MV-4-11 (cell line): ENCODE measurements at places on chromosomes 11 and 22.

GRCh38 chr11:64792482-64792881 lies 10.5 kb downstream of the MAP4K2 start:
- DNase-seq = no peak

DNA sequence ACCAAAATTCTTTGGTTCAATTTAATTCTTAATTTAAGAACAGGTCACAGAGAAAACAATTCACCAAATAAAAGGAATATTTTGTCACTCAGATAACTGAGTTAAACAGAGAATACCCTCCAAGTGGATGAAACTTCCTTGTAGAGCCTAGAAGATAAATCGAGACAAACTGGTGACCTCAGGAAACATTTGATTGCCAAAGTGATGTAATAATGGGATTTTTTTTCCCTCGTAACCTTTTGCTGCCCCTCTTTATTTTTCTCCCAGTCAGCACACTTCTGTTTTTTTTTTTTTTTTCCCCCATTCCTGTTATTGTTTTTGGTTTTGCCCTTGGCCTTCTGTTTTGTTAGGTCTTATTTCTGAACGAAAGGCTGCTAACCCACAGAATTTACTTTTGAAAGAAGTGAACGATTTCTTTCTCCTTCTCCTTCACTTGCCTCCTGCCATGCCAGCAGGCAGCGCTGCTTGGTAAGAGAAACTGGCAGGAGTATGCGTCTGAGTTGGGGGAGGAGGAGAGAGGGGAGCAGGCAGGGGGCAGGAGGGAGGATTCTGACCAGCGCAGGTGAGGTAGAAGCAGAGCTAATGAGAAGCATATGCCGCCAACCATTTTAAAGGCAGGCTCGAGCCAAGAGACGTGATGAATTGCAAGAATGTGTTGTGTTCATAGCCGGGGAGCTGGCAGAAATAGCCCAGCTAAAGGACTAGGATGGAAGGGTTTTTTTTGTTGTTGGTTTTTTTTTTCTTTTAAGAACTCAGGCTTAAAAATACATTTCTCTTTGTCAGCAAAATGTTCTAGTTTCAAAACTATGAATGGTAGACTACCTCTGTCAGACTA lies 121.9 kb upstream of the MTMR2 start:
- no peak for DNase-seq

DNA sequence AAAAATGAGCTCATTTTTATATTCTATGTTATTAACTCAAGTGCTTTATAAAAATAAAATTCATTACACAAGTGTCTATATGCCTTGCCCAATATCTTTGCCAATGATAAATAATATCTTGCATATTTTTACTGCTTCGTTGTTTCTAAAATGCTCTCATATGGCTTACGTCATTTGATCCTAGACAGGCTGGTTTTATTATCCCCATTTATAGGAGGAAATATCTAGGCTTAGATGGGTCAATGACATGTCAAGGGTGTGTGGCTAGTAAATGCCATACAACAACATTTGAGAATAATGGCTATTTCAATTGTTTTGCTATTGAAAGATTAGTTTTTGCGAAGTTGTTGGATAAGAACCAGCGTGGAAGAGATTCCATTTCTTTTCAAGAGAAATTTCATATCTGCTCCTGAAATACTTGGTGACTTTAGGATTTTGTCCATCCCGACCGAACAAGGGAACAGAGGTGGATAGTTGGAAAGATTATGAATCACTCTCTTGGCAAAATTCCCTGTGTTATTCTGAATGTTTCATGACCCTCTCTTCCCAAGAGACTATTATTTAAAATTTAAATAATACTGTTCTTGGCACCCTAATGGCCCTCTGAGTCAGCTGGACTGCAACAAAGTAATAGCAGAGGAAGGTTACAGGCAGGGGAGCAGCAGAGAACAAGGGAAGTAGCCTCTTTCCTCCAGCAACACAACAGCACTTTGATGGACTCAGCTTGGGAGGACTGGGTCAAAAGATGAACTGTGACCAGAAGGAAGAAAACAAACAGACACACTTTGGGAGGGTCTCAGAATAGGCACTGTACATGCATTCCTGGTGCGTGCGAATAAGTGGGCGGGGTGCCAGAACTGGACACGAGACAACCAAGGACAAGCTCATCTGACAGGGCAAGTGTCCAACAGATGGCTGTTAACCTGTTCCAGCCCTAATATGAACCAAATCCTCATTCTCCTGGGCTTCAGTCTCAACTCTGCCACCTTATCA lies 94.5 kb downstream of the ME3 start:
- DNase-seq = no peak

GRCh38 chr11:21398195-21398594 lies 728.8 kb downstream of the NELL1 start:
- DNase-seq = no peak

DNA sequence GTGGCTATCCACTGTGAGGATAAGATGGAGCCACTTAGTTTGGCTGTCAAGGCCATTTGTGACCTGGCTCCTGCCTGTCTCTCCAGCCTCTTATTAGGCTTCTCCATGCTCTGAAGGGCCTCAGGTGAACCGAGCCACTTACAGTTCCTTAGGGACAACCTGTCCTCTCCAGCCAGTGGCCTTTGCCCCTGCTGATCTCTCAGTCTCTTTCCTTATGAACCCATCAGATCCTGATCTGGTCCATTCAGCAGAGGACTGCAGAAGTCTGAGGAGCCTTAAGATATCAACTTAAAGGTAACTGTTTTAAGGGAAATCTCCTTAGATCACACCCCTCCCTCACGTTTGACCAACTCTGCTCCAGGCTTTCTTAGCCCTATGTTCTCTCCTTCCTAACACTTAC lies 2.4 kb downstream of the DUSP18 start:
- no peak for DNase-seq

- DNase-seq = no peak
These were observed 2.5 kb upstream of the DENND5A start for GRCh38 chr11:9267680-9268079.

DNA sequence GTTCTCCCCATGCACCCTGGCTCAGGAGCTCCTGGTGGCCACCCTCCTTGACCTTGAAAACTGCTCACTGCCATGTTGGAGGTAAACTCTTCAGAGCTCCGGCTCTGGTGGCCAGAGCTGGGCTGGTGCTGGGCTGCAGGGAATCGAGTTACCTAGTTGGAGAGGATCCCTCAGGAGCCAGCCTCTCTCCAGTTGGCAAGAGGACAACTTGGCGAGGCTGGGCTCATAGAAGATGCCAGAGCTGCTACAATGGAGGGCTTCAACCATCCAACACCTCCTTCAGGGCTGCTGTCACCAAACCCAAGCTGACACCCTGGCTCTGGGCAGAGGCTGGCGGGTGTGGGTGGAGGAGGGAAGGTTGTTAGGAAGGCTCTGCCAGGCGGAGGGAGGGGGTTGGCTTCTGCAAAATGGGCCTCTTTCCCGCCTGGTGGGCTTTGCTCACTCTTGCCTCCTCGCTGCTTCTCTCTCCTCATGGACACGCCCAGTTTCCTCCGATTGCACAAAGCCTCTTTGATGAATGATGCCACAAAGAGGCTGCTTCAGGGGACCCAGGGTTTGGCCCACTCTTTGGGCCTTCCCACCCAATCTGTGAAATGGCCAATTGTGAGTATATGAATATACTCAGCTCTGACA lies 53.1 kb downstream of the THAP12 start:
- DNase-seq = no peak

- peak; percentile 81 for DNase-seq
These were observed at the start of gene AP2A2 for GRCh38 chr11:925496-926301. Gene AP2A2 (plus strand): TSS chr11:925870. CDS start chr11:926022, 152 bp downstream.

DNA sequence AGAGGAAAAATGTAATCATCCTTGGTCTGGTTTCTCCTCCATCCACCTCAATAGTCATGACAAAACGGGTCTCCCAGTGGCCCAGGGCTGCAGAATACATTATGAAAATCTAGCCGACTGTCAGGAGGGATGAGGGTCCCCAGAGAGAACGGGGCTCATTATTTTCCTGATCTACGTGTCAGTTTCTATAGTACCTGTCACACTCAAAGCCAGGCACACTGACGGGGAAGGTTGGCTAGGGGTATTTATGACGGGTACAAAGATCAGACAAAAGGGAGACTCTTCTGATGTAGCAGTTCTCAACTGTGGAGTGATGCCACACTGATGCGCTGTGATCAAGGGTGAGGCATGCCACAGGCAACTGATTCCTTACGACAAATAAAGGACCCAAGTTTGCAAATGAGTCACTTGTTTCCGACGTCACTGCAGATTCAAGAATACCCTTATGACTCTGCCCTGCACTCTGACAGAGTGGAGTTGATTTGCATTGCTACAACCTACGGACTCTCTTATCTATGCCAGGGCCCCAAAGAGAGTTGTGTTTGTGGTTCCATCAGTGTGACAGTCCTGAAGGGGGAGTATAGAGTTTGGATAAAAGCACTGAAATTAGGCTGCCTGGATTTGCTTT lies 188.2 kb upstream of the TBCEL start:
- no peak for DNase-seq

GRCh38 chr22:35686298-35686697 lies 31.4 kb upstream of the APOL5 start:
- peak; percentile 30 for DNase-seq

DNA sequence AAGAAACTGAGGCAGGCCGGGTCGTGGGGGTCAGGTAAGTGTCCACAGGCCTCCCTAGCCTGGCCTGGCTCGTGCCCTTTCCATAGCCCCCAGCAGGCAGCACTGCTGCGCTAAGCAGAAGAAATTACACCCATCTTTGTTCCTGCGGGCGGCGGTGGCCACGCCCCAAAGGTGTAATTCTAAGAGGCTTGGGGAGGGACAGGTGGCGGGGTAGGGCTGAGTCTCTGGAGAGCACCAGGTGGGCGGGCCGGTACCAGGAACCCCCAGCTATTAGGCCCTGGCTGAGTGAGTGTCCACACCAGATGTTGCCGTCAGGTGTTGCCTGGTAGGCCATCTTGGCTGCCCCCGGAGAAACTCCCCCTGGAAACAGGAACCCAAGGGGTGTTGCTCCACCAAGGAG lies 12.3 kb upstream of the ARAP1 start:
- DNase-seq = no peak

DNA sequence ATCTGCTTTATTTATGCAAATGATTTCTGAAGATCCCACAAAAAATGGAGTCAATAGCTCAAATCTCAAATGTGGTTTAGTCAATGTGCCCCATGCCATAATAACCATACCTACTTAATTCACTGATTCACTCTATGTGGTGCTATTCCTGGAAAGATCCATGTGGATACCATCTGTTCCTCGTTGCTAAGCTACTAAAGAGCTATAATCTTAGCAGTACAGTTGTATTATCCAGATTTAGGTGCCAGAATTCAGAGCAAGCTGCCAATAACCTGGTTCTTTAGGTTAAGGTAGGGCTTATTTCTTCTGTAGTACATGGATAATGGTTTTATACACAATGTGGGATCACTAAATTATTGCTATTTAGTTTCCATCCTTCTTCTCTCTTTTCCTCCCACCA lies 974.7 kb upstream of the CCDC90B start:
- DNase-seq = no peak

DNA sequence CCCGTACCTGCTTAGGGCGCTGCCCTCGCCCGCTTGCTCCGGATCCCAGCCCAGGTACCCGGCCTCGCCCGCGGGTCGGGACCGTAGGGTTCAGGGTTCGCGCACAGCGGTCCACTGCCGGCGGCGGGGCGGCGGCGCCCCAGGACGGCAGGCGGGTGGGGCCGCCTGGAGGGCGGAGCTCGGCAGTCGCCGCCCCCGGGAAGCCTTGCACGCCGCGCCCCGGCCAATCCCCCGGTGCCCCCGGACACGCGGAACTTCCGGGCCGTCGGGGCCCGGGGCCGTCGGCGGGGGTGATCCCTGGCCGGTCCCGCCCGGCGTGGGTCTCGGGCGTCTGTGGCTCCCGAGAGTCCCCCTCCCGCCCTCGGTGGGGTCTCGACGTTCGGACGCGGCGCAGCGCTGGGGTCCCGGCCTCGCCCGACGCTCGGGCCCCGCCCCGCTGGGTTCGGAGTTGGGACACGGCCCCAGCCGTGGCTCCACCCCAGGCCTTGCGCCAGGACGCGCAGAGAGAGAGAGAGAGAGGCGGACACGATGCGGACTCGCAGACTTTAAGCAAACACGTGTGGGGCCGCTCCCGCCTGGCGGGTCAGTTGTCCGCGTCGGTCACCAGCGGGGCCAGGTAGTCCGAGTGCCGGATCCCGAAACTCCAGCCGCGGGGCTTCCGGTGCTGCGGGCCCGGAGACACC lies at the start of gene TYMP:
Gene TYMP (minus strand): TSS at position 116 of the 683 bp plus-strand sequence. CDS start 303 bp downstream, outside the sequence.
- peak; percentile 81 for DNase-seq

DNA sequence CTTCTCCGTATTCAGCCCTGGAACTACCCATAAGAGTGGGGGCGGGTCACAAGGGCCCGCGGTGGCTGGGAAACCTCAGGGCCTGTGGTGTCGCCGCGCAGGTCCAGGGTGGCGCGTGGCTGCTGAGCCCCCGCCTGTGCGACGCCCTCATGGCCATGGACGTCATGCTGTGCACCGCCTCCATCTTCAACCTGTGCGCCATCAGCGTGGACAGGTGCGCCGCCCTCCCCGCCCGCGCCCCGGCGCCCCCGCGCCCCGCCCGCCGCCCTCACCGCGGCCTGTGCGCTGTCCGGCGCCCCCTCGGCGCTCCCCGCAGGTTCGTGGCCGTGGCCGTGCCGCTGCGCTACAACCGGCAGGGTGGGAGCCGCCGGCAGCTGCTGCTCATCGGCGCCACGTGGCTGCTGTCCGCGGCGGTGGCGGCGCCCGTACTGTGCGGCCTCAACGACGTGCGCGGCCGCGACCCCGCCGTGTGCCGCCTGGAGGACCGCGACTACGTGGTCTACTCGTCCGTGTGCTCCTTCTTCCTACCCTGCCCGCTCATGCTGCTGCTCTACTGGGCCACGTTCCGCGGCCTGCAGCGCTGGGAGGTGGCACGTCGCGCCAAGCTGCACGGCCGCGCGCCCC lies 2.4 kb downstream of the DRD4 start:
- no peak for DNase-seq

DNA sequence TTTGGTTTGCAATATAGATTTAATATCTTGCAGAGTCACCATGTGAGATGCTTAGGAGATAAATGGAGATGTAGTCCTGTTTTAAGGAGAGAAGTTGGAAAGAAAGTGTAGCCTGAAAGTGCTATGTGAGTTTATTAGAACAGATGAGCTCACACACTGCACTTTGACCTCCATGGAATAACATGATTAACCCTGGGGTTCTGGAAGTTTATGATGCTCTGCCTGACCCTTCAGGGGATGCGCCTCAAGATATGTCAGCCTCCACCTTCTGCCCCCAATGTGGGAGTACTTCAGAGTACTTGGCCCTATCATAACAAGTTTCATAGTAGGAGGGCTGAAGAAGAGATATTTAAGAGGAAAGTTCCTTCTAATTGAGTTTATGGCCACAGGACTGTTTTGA lies 23.3 kb upstream of the TRIM21 start:
- DNase-seq = no peak

DNA sequence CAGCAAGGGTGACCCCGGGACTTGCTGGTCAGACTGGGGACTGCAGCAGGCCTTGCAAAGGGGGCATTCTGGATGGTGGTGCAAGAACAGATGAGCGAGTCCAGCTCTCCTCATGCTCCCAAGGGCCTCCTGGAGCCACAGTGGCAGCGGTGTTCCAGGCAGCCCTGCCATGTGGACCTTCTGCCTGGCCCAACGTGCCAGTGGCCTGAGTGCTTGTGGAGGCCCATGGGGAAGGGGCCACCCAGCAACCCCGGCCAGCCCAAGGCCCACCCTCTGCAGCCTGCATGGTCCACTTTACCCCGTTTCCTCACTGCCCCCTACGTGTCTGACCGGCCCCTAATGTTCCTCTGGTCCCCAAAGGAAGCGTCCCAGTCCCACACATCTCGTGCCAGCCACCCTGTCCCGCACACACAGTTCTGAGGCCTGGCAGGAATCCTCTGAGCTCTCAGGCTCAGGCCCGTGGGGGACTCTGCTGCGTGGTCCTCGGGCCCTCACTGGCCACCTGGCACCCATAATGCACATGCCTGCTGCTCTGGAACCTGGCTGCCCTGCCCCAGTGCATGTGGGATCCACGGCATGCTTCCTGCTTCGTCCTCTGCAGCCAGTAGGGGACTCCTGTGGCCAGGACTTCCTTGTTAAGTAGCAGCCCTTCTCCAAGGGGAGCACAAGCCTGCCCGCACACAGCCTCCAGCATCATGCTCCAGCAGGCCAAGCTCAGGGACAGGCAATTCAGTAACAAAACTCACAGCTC lies 85.5 kb downstream of the DGCR2 start:
- DNase-seq = peak; percentile 20
